Lung microvascular endothelial cell (primary cell): ENCODE measurements at places on chromosomes 4 and X. TPM values are rescaled to one million over a fixed set of nuclear protein-coding genes. Genes with fewer than 3 reads are reported as not detected.

- no peak for DNase-seq
Measured at GRCh38 chr4:15150631-15151030, 148.3 kb downstream of the CPEB2 start.

GRCh38 chrX:104482757-104483156 lies 83.2 kb upstream of the IL1RAPL2 start:
- DNase-seq, result peak; percentile 5

- no peak for DNase-seq
Measured at GRCh38 chr4:147725673-147726072, 6.2 kb upstream of the ARHGAP10 start.

DNA sequence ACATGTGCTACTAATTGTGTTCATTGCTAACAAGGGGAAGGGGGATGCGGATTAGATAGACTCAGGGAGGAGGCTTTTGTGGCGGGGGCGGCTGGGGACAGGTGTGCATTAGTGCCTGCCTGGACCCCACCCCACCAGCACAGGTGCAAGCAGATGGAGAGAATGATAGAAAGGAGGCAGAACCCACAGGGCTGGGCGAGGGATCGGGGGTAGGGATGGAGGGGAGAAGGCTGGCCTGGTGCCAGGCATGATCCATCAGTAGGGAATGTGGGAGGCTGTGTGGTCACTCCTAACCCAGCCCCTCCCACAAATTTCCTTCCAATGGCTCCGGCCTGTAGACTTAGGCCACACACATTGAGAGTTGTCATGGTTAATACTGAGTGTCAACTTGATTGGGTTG lies 30.5 kb upstream of the CRMP1 start:
- DNase-seq, result no peak

GRCh38 chrX:133415276-133416105 lies at the start of gene GPC4:
TSS of gene GPC4 (minus strand) at chrX:133415489. CDS start at chrX:133414965, 524 bp downstream.
- no peak for DNase-seq

DNA sequence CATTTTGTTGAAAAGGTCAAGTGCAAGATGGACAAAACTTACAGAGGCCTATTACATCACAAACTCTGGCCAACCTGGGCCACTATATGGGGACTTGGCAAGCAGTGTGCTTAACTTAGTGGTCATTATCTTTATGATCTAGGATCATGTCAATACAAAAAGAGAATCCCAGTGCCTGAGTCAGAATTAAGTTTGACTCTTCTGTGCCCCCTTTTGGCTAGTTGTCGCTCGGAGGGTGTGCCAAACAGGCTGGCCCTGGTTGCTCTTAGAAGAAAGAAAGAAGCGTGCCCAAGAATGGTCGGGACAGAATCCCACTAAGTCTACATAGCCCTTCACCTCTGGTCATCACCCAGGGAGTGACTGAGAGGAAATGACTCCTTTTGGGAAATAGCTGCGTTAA lies 100.1 kb downstream of the EIF4E start:
- peak; percentile 12 for DNase-seq

DNA sequence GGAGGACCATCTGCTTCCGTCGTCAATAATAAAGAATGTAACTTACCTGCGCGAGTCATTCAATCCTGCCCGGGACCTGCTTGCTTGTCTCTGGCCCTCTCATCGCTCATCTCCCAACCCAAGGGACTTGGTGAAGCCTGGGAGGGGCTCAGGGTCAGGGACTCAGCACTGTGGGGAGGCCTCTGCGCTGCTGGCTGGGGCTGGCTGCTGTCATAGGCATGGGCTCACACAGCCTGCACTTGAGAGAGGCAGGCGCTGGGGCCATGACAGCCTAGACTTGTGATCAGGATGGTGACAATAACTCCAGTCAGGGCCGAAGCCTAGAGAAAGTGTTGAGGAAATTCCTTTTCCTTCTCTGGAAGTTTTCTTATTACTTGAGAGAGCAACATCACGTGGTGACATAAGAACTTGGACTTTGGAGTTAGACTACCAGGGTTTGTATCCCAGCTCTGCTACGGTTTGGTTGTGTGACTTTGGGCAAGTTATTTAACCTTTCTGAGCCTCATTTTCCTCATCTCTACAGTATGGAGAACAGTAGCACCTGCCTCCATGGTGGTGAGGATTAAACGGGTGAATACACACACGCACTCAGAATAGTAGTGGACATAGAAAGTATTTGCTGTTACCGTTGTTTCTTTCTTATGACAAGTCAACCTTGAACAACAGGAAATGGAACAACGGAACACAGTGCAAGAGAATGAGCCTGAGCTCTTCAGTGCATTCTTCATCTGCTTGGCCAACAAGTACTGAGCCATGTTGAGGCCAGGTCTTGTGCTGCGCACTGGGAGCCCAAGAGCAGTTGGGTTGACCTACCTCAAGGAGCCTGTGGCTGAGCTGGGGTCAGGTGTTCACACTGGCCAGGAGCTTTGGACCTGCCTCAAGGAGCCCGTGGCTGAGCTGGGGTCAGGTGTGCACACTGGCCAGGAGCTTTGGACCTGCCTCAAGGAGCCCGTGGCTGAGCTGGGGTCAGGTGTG lies 60.5 kb downstream of the TBC1D14 start:
- no peak for DNase-seq

DNA sequence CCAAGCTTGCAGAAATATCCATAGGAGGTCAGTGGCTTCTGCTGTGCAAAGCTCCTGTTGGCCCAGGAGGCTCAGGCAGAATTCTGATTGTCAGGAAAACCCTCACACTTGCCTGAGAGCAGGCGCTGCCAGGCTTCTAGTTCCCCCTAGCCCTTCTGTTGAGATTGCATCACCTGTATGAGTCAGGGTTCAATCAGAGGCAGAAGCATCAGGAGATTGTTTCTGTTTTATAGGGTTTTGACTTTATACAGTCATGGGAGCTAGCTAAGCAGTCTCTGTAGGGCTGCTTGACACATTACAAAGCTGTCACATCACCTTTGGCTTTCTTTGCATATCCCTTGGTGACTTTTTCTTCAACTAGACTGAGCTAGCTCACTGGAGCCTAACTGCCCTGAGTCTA lies 27.8 kb downstream of the DIPK2B start:
- DNase-seq, result no peak

GRCh38 chrX:155876704-155877103 lies 4.4 kb upstream of the VAMP7 start:
- no peak for DNase-seq

- peak; percentile 18 for DNase-seq
Measured at GRCh38 chr4:37383579-37384229, 139.2 kb downstream of the NWD2 start.

GRCh38 chrX:123803331-123803983 lies 56.4 kb upstream of the XIAP start:
- peak; percentile 86 for DNase-seq

- no peak for DNase-seq
Measured at GRCh38 chrX:2468261-2469195, 32.2 kb downstream of the DHRSX start.

DNA sequence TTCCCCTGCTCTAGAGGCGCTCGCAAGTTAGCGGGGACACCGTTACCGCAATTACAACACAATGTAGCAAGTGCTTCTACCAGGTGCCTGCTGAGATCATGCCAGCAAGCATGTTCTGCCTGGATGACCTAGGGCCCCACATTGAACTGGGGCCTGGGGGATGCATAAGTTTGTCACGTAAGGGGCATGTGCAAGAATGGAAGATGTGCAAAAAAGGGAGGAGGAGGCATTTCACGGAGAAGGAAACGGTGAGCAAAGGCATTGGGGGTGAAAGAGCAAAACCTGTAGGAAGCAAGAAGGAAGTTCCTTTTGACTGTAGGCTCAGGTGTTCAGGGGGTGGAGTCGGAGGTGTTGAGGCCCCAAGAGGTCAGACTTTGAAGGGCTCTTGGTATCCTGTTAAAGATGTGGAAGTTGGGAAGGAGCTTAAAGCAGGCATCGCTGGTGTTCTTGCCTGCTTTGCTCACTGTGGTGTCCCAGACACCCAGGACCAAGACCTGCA lies 602 bp upstream of the SCARB2 start:
- no peak for DNase-seq

- DNase-seq, result no peak
Measured at GRCh38 chr4:163612762-163613161, 118.3 kb downstream of the TMA16 start.

DNA sequence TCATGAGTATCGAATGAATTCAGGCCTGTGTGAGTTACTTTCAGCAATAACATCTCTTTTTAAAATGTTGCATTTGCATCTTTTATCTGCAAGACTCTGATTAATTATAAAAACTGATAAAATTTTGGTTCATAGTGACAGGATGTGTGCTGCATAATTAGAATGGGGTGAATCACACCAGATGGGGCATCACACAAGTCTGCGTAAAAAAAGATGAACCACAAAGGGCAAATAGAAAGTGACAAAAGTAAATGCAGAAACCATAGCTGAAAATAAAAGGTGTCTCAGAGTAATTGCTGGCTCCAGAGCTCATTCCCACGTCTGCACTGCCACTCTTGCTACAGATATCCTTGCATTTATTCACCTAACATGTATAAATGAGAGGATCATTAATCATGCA lies 131.1 kb downstream of the HS3ST1 start:
- DNase-seq, result peak; percentile 3

DNA sequence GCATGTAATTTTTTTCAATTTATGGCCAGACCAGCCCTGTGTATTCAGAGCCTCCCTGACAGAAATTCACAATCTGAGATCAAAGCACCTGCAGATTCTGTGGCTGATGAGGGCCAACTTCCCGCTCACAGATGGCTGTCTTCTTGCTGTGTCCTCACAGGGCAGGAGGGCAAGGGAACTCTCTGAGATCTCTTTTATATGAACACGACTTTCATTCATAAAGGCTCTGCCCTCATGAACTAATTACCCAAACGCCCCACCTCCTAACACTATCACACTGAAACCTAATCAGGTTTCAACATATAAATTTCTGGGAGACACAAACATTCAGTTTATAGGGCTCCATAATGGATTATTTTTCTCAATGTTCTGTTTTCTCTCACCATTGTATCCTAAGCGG lies 192.6 kb downstream of the NWD2 start:
- no peak for DNase-seq

DNA sequence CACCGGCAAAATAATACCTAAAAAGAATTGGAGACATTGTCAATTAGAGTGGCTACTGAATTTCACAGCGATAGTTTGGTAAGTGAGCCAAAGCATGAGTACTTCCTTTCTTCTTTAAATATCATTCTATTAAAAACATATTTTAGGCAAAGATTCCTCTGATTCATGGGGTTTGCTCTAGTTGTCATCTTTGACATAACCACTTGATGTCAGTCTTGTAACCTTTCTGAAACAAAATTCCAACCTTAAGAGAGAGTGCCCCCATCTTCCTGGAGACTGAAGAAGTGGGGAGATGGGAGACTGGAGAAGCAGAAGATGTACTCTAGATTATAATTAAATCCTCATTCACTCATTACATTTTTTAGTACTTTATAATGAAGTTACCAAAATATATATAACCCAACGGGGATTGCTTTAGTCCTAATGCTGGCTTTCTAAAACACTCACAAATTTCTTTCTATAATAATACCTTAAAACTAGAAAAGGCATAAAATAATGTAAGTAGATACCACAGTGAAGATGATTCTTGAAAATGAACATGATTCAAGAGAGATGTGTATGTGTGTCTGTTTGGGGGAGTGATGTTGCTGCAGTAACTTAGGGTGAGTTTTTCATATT lies 96.4 kb downstream of the EMCN start:
- DNase-seq, result peak; percentile 53

GRCh38 chr4:84814094-84814750 lies 152.3 kb downstream of the WDFY3 start:
- DNase-seq, result peak; percentile 93

DNA sequence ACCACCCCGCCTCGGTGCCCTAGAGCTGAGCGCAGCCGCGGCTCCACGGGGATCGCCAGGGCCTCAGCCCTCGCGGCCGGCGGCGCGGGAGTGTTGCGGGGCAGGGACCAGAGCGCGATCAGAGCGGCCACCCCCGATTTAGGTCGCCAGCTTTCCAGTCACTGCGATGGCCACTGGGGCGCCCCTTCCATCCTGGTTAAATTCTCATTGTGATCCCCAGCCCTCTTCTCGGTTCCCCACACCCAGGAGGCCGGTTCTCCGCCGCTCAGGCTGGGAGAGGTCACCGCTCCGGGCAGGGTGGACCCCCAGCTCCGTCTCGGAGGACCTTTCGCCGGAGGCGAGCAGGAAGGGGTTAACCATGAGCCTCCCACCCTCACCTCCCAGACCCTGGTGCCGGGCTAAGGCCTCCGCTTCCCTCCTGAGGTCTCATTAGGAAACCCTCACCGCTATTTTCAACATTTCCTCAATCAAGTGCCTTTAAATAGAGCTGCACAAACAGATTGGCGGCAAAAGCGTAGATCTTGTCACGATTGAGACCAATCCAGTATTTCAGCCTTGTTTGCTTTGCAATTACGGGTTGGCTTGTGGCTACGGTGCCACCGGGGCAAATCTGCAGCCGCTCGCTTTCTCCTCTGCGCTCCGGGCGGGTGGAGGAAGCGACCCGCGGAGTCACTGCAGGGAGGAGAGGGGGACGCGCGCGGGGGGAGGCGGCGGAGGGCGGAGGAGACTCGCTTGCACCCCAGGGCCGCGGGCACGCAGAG lies 8.3 kb upstream of the HAND2 start:
- no peak for DNase-seq

GRCh38 chr4:139501927-139502899 lies 48.3 kb downstream of the RAB33B start:
- peak; percentile 15 for DNase-seq

DNA sequence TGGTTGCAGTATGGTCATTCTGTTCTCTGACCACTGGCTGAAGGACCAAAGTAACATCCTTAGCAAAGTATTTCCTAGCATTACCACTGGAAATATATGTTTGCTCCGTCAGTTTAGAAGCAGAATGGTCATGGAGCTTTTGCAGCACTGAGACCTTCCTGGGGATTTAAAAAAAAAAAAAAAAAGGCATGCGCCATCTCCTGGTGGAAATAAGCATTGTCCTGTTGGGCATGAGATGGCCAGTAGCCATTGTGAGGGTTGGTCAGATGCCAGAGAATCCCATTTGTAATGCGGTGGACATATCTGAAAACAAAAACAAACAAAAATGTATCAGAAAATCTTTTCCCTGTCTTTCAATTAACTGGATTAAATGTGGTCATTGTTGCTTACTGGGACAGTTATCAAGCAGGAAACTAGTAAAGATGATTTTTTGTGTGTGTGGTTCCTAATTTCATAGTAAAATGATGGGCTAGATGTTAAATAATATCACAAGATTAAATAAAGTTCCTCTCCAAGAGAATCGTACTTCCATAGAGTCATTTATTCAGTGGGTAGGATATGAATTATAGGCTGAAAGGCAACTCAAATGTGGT lies 139.6 kb downstream of the SOWAHB start:
- DNase-seq, result peak; percentile 74

DNA sequence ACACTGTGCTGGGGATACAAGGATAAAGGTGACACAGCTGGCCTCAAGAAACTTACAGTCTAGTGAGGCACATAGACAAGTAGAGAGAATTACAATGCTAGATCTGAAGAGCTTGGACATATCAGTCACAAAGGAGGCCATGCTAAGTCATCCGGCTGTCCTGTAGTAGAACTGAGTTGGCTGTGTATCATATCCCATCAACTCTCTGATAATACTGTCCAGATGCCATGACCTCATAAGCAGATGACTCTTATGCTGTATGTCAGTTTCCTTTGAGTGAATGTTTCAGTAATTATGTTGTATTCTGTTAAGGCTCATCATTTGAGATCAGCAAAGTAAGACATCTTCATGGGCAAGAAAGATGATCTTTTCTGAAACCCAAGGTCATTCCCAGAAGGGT lies 442.9 kb downstream of the MID1IP1 start:
- no peak for DNase-seq

GRCh38 chr4:163195247-163195765 lies 28.6 kb upstream of the NAF1 start:
- no peak for DNase-seq

PRKG2 gene
- total RNA-seq, result not detected in 2 replicates

CDS1 gene
- total RNA-seq, result under 0.01 TPM in 1 of 2 replicates, not detected in the other

WDR17 gene
- under 0.01 and 0.22 TPM in 2 replicates for total RNA-seq

MXRA5 gene
- total RNA-seq, result under 0.01 TPM in 1 of 2 replicates, not detected in the other

FATE1 gene
- not detected in 2 replicates for total RNA-seq

TXK gene
- 0.20 TPM in 1 of 2 replicates, not detected in the other for total RNA-seq

NLGN3 gene
- under 0.01 TPM in 2 replicates for total RNA-seq

GAGE12E gene
- not detected in 2 replicates for total RNA-seq
